Stimulated activated naive CD8-positive, alpha-beta T cell treated with anti-CD3 and anti-CD28 coated beads, Interleukin-15, Interleukin-2, amounts not matched to agents 100 U/mL and 50 U/mL, for 24 hours (primary cell): ENCODE measurements at places on chromosomes 5 and 9.
A peak's percentile ranks its signal among the peaks of the same experiment; 100 is the strongest.

DNA sequence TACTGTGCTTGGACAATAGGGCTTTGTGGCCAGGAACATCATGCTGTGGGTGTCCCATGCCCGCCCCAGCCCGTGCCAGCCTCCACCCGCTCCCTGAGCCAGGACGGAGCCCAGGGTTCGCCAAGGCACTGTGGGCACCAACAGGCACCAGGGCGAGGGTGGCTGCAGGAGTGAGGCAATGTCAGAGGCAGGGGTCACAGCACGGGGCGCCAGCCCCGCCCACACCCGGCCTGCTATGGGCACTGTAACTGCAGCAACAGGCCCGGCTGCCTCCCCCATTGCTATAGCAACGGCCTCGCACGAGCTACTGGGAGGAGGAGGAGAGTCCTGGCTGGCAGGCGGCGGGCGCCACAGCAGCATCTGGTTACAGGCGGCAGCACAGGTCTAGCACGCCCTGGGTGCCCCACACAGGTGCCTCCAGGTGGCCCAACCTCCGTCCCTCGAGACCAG lies 2.5 kb downstream of the ABCA2 start:
- DNase-seq: no peak

GRCh38 chr9:14593406-14593805 lies 99.8 kb downstream of the ZDHHC21 start:
- DNase-seq: no peak

GRCh38 chr5:4116834-4117233 lies 521.2 kb downstream of the IRX1 start:
- no peak for DNase-seq

- no peak for DNase-seq
Observed at GRCh38 chr5:113061846-113062780, 85.5 kb downstream of the DCP2 start.

DNA sequence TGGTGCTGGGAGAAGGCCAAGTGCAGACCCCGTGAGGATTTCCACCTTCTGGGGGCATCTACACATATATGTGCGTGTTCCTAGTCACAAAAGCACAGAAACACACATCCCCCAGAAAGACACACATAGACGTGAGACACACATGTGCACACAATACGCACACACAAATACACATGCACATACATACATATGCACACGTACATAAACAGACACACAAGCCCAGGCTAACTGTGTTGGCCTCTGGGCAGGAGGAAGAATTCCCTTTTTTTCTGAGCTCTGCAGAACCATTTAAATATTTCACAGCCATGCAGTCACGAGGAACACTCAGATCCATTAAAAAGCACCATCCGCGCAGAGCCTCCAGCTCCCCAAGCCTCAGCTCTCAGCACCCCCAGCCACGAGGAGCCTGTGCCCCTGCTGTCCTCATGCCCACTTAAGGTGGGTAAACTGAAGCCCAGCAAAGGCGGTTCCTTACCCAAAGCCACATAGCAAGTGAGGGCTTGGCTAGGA lies 5.3 kb downstream of the NINJ1 start:
- DNase-seq: no peak

- no peak for DNase-seq
Observed at GRCh38 chr9:86219606-86220005, 39.9 kb downstream of the C9orf153 start.

DNA sequence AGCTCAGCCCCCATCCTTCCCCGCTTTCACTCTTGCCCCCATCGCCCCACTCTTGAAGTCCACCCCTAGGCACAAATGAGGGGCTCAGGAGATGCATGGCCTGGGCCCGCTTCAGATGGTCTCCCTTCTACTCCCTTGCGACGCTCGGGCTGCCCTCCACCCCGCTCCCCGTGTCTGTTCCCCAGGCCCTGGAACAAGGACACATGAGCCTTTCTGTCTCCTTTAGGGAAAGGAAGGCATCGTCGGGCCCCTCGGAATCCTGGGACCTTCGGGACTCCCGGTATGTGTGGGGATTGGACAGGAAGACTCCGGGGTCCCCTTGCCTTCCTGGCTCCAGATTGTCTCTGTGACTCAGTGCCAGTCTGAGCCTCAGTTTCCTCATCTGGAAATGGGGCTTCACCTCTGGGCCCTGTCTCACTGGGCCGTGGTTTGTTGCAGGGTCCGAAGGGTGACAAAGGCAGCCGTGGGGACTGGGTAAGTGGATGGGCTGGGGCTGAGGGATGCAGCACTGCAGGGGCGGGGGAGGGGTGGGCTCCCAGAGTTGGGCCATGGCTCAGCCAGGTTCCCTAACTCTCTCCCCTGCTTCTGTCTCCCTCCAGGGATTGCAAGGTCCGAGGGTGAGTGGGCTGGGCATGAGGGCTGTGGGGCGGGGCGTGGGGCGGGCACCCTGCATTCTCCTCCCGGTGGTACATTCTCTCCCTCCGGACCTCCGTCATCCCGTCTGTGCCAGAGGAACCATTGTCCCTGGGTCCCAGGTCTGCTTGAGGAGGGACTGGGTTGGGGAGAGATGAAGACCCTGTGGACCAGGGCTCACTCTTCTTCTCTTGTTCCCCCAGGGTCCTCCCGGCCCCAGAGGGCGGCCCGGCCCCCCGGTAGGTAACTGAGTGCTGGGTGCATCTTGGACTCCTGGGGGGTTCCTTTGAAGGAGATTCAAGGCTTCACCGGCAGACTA lies 21.8 kb upstream of the ORM1 start:
- DNase-seq: no peak

DNA sequence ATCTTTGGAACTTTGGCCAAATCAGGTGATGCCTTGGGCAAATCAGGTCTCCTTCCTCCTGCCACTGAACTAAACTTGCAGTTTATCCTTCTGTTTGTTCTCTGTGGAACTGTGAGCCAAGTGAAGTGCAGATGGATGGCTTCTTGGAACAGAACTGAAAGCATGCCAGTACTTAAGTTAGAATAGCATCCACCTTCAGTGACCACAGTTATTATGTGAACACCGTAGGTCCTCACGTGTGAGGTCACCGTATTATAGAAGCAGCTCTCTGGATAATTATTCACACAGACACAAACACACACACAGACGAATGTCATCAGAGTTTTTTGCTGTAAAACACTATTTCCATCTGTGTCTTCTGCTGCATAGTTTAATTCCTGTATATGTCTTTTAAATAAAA lies 162.6 kb downstream of the EFNA5 start:
- DNase-seq: no peak

DNA sequence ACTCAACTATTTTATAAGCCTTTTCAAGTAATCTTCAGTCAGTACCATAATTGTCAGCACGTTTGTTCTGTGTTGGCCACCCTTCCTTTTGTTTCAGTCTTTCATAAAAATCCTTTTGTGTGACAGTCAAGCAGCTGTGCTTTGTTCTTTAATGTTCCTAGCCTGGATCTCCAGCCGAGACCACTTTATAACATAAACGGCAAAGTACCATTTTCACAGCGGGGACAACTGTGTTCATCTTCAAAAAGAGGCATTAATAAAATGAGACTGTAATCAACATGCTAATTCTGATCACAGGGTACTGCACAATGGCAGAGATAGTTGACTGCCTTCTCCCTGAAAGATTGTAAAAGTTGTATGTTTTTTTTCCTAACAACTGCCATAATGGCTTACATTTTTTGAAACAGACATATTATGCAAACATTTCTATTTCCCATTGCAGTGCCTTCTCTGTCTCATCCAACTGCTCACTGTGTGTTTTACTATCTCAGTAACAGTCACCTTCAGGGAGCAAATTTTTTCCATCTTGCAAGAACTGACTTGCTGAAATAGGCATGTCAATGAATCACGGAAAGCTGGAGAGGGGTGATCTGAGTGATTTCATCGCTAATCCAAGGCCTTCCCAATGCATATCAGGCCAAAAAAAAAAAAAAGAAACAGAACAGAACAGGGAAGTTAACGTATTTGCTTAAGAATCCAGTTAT lies 828.5 kb upstream of the DMAC1 start:
- no peak for DNase-seq

GRCh38 chr5:123455095-123455494 lies 31.9 kb upstream of the CEP120 start:
- DNase-seq: no peak

DNA sequence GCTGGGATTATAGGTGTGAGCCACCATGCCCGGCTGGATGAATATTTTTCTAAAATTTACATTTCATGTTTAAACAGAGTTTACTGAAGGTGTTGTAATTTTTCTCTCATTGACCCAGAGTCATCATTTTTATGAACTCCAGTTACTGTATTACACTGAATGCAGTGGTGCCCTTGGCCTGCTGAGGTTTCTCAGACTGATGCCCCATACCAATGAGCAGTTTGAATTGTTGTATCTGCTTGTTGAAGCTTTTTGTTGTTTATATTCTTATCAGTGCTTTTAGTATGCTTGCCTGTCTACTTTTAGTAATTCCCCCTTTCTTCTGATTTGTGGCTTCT lies 29.9 kb downstream of the NFX1 start:
- no peak for DNase-seq

- peak; percentile 71 for DNase-seq
Observed at GRCh38 chr5:76404223-76405211, 1.4 kb downstream of the IQGAP2 start.

DNA sequence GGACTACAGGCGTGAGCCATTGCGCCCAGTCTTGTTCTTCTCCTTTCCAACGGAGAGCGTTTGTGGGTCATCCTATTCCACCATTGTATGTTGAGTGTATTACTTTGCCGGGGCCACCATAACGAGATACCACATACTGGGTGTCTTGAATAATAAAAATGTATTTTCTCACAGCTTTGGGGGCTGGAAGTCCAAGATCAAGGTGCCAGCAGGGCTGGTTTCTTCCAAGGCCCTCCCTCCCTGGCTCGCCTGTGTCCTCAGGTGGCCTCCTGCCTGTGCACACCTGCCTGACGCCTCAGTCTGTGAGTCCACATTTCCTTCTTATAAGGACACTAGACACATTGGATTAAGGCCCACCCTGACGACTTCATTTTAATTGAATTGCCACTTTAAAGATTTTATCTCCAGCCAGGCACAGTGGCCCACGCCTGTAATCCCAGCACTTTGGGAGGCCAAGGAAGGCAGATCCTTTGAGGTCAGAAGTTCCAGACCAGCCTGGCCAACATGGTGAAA lies 175.1 kb downstream of the C9orf50 start:
- no peak for DNase-seq
